ENCODE measurements at places on chromosomes 3 and 15.

DNA sequence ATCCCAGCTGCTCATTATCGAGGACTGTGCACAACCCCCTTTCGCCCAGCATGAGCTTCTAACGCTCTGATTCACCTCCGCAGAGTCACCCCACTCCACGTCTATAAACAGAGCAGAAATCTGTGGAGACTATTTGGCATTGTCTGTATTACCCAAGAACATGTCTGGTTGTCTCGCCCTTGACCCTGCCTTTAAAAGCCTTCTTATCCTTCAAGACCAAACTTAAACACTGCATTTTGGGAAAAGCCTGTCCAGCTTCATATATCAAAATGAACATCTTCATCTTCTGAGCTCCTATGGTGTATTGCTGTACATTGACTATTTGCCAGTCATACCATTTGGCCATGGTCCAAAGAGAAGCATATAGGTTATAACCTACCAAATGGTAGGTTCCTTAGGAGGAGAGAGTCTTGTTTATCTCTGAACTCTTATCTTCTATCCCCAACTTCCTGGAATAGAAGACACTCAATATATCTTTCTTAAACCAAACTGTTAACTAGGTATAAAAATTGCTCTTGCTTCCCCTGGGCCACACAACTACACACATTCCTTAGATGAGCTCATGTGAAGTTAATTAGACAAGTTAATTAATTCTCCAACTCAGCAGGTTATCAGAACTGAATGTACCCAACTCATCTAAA lies 90.1 kb downstream of the FBN1 start:
- DNase-seq, result no peak

DNA sequence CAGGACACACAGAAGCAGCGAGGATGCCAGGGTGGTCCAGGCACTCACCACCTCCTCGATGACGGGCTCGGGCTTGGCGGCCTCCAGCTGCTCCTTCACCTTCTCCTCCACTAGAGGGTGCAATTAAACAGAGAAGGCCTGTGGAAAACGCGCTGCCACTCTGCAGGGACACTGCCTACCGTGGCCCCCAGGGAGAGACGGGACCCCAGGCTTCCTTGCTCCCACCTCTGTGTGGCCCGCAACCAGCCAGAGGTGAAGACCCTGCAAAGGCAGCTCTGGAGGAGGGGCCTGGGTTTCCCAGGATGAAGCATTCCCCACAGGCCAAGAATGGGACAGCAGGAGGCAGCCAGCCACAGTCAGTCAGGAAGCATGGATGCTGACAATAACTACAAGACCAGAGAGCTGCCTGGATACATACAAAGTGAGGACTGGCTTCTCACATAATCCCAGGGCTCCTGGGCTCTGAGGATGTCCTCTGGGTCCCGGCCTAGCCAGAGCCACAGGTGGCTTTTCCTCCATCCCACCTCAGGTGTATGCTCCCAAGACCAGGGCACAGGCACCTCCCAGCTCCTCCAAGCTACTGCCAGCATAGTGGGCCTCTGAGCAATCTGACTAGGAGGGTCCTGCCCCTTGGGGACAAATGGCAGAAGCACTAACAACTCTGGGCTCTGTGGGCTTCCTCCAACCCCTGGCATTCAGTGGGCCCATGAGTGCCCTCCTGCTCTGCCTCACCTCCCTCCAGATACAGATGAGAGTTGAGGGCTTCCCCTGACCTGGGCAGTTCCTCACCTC lies 46.2 kb downstream of the PTH1R start:
- no peak for DNase-seq

DNA sequence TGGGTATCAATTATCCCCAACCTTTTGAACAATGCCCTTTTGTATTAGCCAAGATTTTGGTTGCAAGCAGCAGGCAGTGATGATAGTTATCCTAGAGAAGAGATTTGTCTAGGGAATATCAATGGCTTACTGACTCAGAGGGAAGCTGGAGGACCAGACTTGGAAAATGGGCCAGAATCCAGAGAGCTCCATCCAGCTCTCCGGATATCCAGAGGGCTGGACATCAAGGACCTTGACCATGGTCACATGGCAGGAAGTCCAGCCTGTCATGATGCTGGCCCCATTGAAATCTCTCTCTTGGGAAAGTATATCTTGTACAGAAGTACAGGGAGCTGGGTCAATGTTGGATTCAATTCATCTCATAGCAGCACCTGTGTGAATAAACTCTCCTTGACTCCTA lies 148.5 kb upstream of the PDZRN3 start:
- DNase-seq, result no peak

GRCh38 chr3:197376735-197377555 lies 78.5 kb upstream of the DLG1 start:
- DNase-seq, result no peak

DNA sequence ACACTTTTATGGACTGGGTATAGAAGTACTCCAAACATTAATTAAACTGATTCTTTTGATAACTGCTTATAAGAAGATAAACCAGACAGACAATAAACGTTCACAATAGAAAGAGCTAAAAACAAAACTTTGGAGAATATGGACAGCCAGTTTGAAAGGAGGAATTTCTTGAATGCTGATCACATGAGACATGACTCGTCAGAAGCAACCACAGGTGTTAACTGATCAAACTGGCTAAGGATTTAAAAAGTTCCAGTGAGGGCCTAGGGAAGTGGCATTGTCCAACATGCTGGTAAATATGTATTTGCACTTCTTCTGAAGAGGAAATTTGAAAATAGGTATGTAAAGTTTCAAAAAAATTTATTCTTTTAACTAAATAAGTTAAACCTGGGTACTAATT lies 29.4 kb upstream of the AP3B2 start:
- no peak for DNase-seq

GRCh38 chr3:84724877-84725276 lies 233.9 kb upstream of the CADM2 start:
- DNase-seq, result no peak

- no peak for DNase-seq
Observed at GRCh38 chr3:114081037-114081436, 24.5 kb downstream of the QTRT2 start.

DNA sequence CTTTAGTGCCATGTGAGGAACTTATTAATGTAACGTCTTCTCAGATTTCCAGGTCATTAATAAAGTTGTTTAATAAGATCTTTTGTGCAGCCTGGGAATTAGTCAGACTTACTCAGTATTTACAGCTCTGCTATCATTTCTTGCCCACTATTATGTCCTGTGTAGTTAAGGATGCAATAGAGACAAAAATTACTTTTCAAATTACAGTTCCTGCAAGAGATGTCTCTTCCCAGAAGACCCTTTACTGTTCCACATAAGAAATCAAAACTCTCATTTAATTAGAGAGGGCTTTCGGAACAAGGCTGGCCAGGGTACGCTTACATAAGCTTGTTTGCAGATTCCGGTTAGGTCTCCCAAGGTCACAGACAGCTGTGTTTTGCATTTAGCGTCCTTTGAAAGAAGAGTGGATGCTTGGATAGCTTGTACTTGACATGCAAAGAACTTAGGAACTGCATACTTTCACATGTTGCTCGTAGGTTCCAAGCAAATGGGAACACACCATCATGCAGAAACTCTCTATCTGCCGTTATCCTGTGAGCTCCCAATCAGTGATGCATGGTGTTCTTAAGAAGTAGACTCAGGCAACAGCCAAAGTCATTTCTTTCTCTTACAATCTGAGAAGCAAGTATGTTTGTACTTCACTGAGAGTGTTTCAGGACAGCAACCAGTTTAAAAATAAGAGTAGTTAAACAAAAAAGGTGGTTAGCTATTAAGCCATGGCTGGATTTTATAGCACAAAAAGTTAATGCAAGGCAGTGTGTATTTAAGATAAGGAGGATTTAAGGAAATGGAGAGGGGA lies 37.4 kb downstream of the FILIP1L start:
- no peak for DNase-seq

DNA sequence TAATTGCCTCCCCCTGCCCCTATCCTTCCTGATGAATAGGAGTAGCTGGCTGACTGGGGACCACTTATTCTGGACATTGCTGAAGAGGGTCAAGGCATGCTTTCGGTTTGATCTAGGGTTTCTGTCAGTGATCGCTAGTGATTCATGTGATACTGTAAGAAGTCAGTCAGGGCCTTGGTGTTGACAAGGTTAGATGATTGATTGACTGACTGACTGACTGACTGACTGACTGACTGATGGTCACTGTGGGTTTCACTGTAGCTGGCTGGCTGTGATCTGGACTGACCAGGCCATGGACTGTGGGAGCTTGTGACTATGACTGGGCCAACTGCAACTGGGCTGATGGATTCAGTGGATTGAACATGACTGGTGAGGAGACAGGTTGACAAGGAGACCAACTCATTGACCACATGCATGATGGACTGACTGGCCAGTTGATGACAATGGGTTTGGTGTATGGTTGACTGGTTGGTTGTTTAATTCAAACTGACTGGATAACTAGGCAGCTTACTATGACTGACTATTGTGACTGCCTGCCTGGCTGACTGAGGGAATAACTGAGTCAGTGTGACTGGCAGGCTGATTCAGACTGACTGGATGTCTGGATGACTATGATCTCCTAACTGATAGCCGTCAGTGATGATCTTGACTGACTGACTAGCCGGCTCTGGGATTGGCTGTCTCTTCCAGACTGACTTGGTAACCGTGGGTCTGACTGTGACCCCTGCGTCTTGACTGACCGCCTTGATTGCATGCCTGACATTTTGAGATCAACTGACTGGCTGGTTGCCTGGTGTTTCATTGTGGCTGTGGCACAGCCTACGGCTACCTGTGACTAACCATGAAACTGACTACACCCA lies 509.9 kb downstream of the SHQ1 start:
- DNase-seq, result no peak

- DNase-seq, result no peak
Observed at GRCh38 chr15:89693696-89694095, 3.1 kb downstream of the WDR93 start.

DNA sequence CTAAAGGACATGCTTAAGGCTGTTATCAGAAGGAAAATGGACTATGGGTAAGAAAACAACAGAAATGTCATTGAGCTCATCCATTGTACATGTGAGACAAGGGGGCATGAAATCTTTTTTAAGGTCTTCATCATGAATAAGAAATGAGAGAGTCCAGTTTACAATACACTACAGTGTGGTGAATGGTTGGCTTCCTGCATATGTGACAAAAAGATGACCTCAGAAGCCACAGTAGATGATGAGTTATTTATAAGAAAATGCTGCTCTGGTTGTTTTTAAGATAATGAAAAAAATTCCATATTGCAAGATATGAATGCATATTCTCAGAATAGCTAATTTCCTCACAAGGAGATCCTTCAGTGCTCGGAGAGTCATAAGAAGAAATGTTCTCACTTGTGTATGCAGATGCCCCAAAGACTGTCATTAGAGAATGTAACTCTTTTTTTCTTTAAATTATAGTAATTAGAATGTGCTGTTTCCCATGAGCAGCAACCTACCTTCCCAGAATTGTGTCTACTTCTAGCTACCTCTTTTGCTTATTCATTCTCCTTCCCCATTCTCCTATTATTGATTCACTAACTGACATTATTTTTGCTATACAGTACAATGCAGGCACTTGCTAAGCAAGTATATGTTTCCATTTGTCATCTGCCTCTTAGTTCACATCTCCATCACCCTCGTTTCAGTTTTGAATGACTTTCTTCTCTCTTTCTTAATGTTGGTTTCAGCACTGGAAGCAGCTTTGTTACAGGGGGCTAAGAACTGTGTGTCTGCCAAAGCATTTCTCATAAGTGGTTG lies 152.0 kb upstream of the PEX5L start:
- no peak for DNase-seq

DNA sequence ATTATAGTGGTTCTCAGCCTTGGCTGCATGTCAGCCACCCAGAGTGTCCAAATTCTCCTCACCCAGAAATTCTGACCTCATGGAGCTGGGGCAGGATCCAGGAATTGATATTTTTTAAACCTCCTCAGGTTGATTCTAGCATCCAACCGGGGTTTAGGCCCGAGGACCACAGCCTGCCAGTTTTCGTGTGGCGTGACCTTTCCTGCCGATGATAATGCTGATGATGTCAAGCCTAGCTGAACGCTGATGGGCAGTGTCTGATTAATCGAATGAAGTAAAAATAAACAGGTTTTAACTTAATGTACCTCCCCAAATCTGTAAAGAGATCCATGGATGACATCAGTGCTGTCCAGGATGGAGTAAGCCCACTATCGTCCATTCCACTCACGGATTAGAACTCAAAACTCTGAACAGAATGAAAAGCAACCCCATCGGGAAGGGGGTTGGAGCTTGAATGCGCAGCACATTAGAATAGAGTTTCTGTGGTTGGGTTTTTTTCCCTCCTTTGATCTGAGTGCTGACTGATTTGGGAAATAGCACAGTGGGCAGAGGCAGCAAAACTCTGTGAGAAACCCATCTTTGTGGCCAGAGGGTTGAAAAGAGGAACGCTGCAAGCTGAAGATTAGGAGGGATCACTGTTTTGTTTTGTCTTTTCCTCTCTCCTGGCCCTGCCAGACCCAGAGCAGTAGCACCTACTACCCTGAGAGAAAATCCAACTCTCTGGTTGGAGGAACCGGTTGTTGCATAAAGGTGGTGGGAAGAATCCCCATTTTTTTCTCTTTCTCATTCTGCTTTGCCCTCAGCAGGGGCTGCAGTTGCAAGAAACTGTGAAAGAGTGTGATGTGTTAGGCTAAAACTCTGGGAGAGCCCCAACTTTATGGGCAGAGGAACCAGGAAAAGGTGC lies 153.9 kb downstream of the APBA2 start:
- no peak for DNase-seq

GRCh38 chr3:98954242-98954641 lies 52.7 kb upstream of the DCBLD2 start:
- no peak for DNase-seq

- DNase-seq, result no peak
Observed at GRCh38 chr3:64571982-64572381, 115.8 kb downstream of the ADAMTS9 start.

GRCh38 chr3:56994391-56994790 lies 66.1 kb upstream of the SPATA12 start:
- DNase-seq, result no peak

DNA sequence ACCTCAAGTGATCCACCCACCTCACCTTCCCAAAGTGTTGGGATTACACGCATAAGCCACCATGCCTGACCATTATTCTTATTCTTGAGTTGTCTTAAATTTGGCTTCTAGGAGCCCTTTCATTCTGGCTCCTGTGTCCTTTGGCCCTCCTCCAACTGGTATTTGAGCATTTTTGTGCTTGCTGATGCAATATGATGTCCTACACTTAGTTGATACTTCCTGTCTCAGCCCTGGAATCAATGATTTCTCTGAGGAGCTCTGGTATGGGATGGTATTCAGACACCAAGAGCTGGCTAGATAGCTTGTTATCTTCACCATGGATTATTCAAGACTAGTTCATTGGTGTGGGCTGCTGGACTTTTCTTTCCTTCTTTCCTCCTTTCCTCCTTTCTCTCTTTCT lies 25.4 kb downstream of the ZNF621 start:
- DNase-seq, result no peak

GRCh38 chr3:41259449-41260062 lies 60.3 kb downstream of the CTNNB1 start:
- no peak for DNase-seq

- DNase-seq, result no peak
Observed at GRCh38 chr3:90015688-90016356, 908.4 kb downstream of the EPHA3 start.
